Right hindlimb (tissue), 1 donor: ENCODE measurements at places on chromosomes 2 and 18.
A peak's percentile ranks its signal among the peaks of the same experiment; 100 is the strongest.

- no peak for DNase-seq
Observed at GRCh38 chr18:1511619-1512311, 607.1 kb downstream of the ADCYAP1 start.

DNA sequence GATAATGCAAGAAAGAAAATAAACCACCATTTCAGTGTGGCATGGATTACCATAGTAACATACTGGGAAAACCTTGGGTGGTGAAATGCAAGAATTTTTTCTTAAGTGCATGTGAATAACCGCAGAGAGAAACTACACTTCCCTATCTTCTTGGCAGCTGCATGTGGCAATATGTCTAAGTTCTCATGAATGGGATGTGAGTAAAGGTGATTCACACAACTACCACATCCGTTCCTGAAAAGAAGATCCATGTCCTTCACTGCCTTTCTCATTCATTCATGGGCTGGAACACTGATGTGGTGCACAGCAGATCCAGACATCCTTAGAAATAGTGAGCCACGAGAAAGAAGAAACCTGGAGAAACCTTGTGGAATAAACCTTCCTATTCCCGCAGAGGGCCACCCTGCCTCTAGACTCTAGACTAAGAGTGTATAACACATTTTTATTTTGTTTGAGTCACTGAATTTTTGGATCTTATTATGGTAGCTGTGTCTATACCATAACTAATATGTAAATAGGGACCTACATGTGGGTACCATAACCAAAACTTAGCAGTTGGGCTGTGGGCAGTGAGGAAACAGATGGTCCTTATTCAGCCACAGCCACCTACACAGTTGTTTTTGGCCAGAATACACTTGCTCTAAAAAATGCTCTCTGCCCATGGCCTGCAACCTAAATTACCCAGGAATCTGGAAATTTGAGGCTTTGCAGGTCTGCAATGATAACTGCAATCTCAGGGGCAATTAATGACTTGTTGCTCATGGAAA lies 573.3 kb downstream of the LRP1B start:
- DNase-seq = no peak

- DNase-seq = no peak
Observed at GRCh38 chr2:240368781-240369331, 66.6 kb upstream of the GPC1 start.

- no peak for DNase-seq
Observed at GRCh38 chr18:25561918-25562317, 210.0 kb upstream of the ZNF521 start.

DNA sequence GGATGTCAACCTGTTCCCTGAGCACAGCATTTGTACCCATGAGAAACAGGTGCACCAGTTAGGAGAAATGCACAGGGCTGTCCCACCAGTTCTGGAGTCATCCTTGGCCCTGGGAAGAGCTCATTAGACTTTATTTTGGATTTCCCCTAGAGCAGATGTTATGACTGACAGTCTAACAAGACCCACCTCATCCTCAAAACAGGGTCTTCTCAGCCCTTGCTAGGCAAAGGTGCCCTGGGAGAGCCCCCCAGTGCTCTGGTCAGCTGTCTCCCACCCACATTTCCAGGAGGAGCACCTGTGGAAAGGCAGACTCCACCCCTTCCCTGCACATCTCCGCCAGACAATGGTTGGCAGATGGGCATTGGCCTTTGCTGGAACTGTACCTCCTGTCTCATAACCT lies 5.7 kb upstream of the SP100 start:
- DNase-seq = no peak

DNA sequence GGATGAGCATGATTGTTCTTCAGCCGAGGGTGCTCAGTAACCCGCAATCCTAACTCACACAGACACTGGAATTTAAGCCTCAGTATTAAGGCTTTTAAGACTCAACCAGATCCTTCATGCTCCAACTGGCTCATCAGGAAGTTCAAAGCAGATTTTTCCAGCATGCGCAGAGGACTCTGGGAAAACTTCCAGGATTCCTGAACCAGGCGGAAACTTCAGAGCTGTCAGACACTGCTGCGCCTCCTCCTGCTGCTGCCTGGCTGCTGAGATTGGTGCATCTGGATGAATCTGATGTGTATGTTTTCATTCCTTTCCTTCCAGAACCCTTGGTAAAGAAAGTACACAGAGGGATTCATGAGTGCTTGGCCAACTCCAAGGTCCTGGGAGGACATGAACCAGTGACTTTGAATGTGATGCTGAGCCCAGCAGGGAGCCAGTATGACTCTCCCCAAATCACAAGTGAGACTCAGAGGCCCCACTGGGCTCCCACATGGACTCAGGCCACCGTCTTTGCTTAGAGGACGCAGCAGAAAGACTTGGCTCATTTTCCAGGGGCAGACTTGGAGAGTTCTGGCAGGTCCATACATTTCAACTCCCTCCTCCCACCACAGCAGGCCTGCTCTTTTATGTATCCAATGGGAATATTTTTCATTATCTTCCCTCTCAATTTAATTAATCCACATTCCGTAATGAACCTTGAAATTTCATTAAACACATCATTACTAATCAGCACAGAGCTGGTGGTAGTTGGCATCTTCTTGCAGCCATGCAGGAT lies 143.5 kb upstream of the HDAC4 start:
- DNase-seq = peak; percentile 79

DNA sequence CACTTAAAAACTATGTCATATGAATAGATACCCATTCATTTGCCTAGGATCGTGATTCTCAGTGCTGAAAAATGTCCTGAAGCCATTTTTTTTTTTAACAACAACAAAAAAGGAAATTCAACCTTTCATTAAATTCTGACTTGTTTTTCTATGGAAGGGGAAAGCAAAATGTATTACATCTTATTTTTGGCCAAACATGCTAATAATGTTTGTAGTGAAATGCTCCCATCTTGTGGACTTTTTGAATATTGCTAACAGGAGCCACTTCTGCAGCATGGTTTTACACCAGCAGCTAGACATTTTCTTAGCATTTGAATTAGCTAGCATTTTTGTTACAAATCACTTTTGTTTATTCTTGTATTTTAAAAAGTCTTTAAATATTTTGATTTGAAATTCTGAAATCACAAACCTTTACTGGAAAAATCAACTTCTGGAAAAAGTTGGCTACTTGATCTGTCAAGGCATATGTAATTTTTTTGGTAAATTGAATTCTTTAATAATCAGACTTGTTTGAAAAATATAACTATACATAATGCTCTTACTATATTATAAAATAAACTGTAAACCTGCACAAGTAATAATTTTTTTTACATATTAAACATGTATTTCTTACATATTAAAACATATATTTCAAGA lies 75.8 kb downstream of the KIDINS220 start:
- DNase-seq = no peak

DNA sequence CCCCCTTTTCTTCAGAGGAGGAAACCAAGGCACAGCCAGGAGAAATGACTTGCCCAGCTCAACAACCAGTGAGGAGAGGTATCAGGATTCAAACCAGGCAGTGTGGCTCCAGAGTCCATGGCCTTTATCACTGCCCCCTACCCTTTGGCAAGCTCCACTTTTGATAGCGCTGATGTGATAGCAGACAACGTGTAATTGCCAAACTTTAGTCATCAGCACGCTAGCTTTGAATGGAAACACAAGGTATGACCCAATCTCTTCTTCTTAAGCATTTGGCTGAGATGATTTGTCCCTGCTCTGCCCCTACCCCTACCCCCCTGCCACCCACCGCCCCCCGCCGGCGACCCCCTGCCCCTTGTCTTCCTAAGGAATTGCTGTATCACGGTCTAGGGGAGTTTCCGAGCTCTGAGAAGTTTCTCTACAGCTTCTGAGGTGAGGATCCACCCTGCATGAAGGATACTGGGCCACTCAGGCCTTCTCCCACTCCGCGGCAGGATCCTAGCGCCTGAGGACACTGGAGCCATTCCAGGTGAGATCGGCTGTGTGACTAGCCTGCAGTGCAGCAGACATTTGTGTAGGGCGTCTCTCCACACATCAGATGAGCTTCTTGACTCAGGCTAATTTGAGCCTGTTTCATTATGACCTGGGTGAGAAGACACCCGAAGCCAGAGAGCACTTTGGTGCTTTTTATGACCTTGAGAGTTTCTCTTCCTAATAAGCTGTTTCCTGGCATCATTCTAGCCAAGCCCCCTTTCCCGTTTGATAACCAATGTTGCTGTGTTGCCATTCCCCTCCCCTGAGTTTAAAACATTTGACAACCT lies 75.1 kb upstream of the MAP4K4 start:
- DNase-seq = no peak

DNA sequence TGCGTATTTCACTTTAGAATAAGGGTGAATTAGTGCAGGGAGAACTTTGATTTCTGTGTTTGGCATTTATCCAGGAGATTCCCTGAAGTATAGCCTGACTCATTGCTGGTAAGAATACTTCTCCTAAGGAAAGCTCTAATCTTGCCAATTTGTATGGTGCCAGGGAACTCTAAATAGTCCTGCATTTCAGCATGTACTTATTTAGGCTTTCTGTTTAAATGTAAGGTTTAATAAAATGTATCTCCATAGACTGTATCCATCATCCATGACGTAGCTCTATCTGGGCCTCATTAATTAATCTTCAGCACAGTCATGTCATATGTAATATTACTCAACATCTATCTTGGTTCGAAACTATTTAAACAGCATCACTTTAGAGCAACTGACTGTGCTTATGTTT lies 127.7 kb downstream of the DOK6 start:
- DNase-seq = no peak

GRCh38 chr18:58977801-58978200 lies 113.1 kb downstream of the ZNF532 start:
- no peak for DNase-seq

DNA sequence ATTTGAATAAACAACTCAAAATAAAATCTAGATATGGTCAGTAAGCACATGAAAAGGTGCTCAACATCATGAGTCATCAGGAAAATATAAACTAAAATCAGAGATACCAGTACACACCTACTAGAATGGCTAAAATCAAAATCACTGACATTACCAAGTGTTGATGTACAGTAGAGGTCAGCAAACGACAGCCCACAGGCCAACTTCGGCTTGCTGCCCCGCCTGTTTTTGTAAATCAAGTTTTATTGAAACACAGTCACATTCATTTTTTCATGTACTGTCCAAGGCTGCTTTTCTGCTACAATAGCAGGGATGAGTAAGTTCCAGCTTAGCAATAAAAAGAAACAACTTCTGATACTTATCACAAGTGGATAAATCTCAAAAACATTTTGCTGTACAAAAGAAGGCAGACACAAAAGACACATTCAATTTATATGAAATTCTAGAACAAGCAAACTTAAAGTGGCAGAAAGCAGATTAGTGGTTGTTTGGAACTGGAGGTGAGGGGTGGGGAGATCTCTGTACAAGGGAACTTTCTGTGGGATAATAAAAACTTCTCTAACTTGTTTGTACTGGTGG lies 32.1 kb downstream of the TRAK2 start:
- no peak for DNase-seq

GRCh38 chr2:69003731-69004130 lies 9.2 kb upstream of the ANTXR1 start:
- no peak for DNase-seq

DNA sequence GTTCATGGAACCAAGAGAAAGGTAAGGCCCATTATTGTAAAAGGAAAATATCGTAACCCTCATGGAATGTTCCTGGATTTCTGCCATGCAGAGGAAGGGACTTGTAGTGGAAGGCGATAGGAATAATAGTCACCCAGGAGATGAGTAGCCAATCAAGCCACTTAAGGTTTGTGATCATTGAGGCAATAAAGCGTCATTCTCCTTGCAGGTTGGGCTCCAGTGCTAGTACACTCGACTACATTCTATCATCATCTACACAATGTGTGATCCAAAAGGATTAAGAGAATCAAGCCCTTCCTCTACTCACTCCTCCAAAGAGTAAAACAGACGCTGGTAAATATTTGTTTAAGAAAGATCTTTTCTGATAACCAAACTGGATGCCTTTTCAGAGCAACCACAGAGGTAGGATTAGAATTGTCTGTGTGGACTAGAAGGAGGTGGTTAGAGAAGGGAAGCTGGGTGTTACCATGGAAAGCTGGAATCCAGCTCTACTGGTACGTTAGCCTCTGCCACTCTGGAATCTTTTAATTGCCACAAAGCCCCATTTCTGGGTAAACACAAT lies 245.7 kb downstream of the IKZF2 start:
- no peak for DNase-seq

- no peak for DNase-seq
Observed at GRCh38 chr18:45874491-45875184, 49.2 kb downstream of the SIGLEC15 start.

DNA sequence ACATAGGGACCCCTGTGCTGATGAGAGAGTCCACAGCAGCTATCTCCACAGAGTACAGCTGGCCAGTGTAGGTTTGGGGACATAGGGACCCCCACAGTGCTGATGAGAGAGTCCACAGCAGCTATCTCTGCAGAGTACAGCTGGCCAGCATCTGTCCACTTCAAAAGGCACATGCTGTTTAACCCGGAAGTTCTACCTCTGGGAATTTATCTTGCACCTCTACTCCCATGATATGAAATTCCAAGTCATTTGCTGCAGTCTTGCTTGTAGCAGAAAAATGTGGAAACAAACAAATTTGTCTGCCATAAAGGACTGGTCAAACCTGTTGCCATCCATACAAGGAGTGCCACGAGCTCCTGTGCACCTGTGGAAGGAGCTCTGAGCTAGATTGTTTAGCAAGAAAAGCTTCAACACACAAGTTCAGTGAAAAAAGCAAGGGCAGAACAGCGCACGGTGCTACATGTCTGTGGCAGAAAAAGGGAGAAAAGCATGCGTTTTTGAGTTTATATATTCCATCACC lies 33.1 kb downstream of the LRRFIP1 start:
- DNase-seq = no peak

- no peak for DNase-seq
Observed at GRCh38 chr2:8661736-8662135, 20.1 kb upstream of the ID2 start.

GRCh38 chr18:34590503-34590902 lies 119.6 kb upstream of the DTNA start:
- DNase-seq = no peak

GRCh38 chr2:200393191-200393590 lies 86.7 kb downstream of the SPATS2L start:
- DNase-seq = no peak

DNA sequence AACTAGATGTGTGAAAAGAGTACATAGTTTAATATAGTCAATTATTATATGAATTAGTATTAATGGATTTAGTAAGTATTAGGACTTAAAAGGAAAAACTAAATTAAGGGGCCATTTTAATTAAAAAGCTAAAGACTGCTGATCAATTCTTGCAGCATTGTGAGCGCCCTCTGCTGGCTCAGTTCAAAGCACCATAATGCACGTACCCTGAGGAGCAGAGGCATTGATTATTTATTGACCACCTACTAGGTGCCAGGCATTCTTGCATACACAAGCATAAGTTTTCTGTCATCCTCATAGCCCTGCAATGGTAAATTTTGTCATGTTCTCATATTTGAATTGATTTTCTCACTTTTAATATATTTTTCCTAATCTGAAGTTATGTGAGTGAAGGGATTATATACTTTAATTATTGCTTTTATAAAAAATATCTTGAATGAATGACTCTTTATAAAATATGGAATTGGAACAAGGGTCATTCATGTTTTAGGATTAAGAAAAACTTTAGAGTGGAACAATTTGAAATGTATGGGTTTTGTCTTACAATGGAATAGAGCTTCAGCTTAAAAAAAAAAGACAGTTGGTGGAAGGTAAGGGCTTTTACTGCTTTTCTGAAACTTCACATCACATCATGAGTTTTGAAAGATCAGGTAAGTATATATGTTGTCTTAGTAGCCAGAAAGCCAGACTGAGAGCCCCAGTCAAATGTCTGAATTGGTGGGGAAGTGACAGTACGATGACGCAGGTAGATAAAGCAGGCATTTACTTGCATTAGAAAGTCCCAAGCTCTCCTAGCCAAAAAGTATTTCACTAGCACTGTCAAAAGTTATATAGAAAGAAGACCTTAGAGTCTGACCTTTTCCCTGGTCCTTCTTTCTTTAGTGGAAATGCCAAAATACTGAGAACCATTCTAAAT lies 9.7 kb downstream of the ITGA4 start:
- DNase-seq = no peak
